Stimulated activated naive CD8-positive, alpha-beta T cell treated with anti-CD3 and anti-CD28 coated beads, Interleukin-15, amount 100 ng/mL, for 72 hours (primary cell): ENCODE measurements at places on chromosomes 3 and 15.

- DNase-seq, result no peak
Measured at GRCh38 chr3:13700362-13700761, 151.4 kb downstream of the FBLN2 start.

- no peak for DNase-seq
Measured at GRCh38 chr3:55859305-55859704, 372.2 kb upstream of the WNT5A start.

- no peak for DNase-seq
Measured at GRCh38 chr3:49899815-49900214, 3.9 kb downstream of the MST1R start.

- DNase-seq, result no peak
Measured at GRCh38 chr15:74422652-74423430, 10.9 kb downstream of the SEMA7A start.

DNA sequence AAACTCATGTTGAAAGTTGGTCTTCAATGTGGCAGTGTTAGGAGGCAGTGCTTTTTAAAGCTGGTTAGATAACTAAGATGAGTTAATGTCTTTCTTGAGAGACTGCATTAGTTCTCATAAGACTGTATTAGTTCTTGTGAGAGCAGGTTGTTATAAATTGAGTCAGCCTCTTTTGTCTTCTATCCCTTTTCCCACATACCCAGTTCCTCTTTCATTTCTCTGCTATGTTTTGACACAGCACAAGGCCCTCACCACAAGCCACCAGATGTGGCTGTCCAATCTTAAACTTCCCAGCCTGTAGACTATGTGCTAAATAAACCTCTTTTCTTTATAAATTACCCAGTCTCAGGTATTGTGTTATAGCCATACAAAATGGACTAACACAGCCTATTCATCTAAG, 94.6 kb upstream of the SNTN start:
- no peak for DNase-seq

GRCh38 chr15:61182946-61183345, 46.2 kb downstream of the RORA start:
- no peak for DNase-seq

- no peak for DNase-seq
Measured at GRCh38 chr3:22587446-22587845, 615.7 kb upstream of the UBE2E2 start.

DNA sequence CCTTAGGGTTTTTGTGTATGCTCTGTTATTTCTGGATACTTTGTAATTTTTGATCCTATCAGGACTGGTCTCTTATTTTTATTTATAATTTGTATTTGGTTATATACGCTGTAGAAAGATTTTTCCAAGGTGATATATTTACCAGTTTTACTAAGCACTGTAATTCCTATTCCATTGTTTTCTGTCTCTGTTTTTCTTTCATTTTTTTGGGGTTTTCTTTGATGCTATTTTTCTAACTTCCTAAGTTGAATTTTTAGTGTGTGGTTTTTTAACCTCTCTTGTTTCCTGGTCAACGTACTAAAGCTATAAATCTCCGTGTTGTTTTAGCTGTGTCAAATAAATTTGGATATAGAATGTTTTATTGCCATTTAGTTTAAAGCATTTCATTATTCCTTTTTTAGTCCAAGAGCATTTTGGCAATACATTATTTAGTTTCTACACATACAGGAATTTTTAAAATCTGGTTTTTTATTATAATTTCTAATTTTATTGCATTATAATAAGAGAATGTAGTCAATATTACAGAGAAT, 128.1 kb upstream of the THRB start:
- DNase-seq, result no peak

GRCh38 chr3:24937780-24938179, 443.1 kb upstream of the THRB start:
- DNase-seq, result no peak

DNA sequence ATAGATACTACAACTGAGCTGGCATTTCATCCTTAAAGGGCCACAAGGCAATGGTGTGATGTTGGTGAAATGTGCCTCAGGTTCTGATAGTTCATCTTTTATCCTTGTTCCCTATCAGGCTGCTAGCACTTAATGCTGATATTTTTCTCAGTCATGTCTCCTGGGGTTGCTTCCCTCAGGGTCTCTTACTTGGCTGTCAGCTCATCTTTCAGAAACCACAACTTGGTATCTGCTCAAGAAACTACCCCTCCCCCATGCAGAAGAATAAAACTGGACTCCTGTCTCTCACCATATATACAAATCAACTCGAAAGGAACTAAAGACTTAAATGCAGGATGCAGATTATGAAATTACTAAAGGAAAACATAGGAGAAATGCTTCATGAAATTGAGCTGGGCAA, 308.1 kb downstream of the CHST2 start:
- no peak for DNase-seq

DNA sequence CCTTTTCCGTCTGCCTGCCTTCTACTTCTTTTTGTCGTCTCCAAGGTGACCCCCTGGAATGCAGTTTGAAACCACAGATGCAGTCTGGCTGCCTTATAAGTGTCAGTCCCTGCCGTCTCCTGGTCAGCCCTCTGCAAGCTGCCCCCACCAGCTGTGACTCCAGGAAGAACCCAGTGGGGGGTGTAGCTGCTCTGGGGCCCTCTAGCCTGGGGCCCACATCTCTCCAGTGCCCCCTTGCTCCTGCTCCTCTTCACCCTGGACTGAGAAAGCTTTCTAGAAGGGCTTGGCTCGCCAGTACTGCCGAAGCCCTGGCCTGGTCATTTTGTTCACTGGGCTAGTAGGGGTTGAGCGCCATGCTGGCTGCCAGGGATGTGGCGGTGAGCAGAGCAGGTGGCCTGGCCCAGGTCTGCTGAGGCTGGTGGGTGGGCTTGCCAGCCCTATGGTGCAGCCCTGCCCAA, 21.3 kb downstream of the SYNM start:
- DNase-seq, result no peak

GRCh38 chr3:14157951-14158350, 20.4 kb downstream of the XPC start:
- no peak for DNase-seq

GRCh38 chr15:77185242-77185785, 114.4 kb upstream of the TSPAN3 start:
- DNase-seq, result no peak

- no peak for DNase-seq
Measured at GRCh38 chr3:90184861-90185260, 1077.4 kb downstream of the EPHA3 start.

DNA sequence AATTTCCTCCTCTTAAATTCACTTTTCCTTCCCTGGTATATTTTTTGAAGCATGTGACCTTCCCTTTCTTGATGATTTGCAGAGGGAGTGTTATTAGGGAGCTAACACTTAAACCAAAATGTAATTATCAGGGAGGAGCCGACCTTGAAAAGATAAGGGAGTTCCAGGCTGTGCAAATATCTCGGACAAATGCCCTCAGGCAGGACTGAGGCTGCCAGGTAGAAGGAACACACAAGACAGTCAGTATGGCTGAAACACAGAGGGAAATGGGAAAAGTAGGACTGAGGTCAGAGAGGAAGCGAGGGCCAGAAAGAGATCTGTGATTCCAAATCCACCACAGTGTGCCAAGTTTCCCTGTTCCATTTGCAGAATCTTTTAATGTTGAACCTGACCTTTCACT, 221.0 kb downstream of the CNTN3 start:
- no peak for DNase-seq

DNA sequence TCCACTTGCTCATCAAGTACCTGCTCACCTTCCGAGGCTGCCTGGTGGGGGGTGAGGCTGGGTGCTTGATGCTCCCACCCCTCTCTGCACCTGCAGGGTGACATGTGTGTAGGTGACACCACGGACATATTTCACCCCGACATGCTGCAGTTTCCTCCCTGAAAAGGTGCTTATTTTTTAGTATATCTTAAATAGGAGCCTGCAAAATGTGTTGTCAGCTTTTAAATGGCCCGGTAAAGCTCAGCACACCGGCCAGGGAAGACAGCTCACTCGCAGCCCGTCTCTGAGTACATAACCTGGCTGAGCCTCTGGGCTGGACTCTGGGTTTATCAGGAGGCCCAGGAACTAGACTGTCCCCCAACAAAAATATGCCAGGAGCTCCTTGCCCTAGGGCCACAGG, 89.3 kb upstream of the LINGO1 start:
- no peak for DNase-seq

- DNase-seq, result no peak
Measured at GRCh38 chr15:86685263-86685662, 605.6 kb downstream of the AGBL1 start.

- DNase-seq, result no peak
Measured at GRCh38 chr3:36734742-36735141, 29.6 kb downstream of the DCLK3 start.

DNA sequence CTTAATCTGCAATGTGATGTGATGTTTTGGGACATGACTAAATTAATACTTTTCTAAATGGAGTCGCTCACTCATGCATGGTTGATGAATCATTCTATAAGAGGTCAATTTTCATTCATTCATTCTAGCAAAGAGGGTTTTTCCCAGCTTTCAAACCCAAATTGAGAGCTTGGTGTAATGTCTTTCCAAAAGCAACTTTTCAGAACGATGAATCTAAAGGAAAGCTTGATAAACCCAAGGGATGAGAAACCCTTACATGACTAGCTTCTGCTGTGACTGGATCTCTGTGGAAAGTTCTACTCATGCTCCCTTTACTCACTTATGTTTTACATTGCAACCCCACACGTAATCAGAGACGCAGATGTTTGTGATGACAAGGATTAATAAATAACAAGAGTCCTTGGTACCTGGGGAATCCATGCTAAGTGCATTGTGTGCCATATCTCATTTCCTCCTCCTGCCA, 47.7 kb downstream of the PDZRN3 start:
- DNase-seq, result no peak

- DNase-seq, result no peak
Measured at GRCh38 chr3:114441386-114441785, 147.6 kb downstream of the TIGIT start.

GRCh38 chr3:172580680-172581401, 57.6 kb upstream of the TNFSF10 start:
- no peak for DNase-seq

DNA sequence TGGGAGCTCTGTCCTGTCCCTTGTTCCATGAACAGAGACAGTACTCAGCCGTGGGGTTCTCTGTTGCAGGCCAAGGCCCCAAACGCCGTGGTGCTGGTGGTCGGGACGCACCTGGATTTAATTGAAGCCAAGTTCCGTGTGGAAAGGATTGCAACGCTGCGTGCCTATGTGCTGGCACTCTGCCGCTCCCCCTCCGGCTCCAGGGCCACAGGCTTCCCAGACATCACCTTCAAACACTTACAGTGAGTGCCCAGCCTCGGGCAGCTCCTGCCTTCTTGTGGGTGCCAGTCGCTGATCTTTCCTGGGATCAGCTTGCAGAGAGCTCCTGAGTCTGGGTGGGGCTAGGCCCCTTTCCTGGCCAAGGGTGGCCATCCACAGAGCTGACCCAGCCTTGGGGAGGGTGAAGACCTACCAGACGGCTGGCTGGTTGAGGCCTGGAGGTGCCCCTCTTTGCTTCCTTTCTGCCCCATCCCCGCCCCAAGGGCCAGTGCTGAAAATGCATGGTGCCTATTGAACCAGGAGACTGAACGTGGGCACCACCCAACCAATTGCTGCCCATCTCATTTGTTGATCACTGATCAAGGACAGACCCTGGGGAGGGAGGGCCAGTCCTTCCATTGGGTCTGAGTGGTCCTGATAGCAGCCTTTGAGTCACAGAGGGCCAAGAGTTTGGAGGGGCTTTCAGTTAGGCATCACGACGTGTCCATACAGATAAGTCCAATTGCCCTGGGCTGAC, 106.9 kb downstream of the LRRK1 start:
- no peak for DNase-seq

GRCh38 chr3:163261618-163262017, 1765.0 kb downstream of the OTOL1 start:
- no peak for DNase-seq

GRCh38 chr3:133295199-133295901, 104.5 kb upstream of the BFSP2 start:
- DNase-seq, result no peak
